ENCODE measurements at places on chromosomes 7 and 10.
A peak's percentile ranks its signal among the peaks of the same experiment; 100 is the strongest.

GRCh38 chr10:13978533-13979115 lies 352.1 kb downstream of the FRMD4A start:
- no peak for DNase-seq

DNA sequence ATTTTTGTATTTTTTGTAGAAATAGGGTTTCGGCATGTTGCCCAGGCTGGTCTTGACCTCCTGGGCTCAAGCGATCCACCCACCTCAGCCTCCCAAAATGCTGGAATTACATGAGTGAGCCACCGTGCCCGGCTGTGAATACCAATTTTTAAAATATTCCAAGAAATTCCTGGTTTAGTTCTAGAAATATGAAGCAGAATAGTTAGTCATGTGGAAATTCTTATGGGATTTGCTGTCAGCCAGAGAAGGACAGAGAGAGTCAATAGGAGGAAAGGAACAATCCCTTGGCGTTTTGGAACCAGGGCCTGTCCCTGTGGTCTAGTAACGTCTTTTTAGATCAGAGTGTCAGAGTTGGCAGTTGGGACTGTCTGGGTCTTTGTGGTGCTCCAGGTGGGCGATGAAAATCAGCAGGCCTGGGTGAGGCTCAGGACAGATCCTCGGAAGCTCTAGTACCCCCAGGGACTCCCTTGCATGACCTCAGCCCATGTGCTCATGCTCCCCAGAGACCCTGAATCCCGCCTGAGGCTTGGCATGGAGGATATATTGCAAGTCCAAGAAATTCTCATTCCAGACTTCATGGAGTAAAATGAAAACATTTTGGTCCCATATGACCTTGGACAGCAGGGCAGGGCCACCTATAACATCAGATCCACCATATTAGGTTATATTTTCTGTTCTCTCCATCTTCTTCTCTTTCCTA lies 7.8 kb downstream of the NODAL start:
- DNase-seq = no peak

GRCh38 chr10:100997360-100998182 lies 2.0 kb upstream of the LZTS2 start:
- DNase-seq = peak; percentile 49

DNA sequence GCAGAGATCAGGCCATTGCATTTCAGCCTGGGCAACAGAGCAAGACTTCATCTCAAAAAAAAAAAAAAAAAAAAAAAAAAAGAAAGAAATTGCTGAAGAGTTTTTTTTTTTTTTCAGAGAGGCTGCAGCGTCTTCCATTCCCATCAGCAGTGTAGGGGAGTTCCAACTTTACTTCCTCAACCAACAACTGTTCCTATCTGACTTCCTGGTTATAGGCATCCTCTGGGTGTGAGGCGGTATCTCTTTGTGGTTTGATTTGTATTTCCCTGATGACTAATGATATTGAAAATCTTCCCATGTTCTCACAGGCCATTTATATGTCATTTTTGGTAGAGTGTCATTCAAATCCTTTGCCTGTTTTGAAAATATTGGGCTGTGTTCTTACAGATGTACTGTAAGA lies 40.2 kb downstream of the PRTFDC1 start:
- no peak for DNase-seq

- no peak for DNase-seq
These were observed 12.0 kb downstream of the EEPD1 start for GRCh38 chr7:36165059-36165458.

GRCh38 chr7:45153233-45153632 lies 4.4 kb upstream of the RAMP3 start:
- no peak for DNase-seq

- DNase-seq = no peak
These were observed 71.0 kb upstream of the SH2B2 start for GRCh38 chr7:102215711-102216110.

- DNase-seq = no peak
These were observed 96.4 kb upstream of the CACNA2D1 start for GRCh38 chr7:82539969-82540368.

GRCh38 chr10:35379226-35380137 lies 43.2 kb downstream of the CCNY start:
- DNase-seq = no peak

GRCh38 chr10:49602380-49603023 lies 7.6 kb upstream of the SLC18A3 start:
- no peak for DNase-seq

DNA sequence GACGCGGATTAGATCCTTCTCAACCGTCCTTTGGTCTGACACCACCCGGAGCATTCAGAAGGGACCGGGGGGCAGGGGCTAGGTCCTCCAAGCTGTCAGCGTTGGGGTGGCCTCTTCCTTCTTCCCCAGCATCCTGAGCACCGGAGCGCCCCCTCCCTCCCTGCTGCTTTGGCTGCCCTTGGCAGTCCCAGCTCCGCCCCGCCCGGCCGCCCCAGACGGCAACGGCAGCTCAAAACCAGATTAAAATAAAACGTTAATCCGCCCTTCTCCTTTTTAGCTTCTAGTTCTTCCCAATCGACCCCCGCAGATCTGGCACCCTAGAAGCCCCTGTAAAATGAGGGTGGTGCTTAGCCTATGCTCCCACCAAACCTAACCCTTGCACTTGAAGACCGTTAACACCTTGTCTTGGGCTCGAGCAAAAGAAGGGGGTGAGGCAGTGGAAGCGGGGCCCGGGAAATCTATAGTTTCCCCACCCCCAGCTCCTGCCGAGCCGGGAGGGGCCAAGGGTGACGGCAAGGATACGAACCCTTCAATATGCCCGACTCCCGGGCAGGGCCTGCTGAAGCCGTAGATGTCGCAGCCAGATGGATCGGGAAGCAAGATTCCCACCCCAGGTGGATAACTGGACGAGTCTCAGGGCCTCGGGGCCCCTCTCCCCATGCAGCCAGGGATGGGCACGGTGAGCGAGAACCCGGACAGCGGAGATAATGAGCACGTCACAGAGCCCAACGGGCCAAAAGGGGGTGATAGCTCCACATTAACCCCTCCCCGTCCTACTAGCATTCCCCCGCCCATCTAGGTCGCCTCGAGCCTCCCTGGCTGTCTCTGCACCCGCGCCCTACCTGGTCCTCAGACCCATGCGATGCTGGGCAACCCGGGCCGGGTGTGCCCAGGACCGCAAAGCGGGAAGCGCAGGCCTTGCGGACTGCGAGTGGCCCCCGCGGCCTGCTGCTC lies 169.7 kb downstream of the NRF1 start:
- no peak for DNase-seq

- DNase-seq = no peak
These were observed 258.3 kb downstream of the GATA3 start for GRCh38 chr10:8312781-8313180.

GRCh38 chr7:110573862-110574528 lies 516.9 kb upstream of the LRRN3 start:
- no peak for DNase-seq

DNA sequence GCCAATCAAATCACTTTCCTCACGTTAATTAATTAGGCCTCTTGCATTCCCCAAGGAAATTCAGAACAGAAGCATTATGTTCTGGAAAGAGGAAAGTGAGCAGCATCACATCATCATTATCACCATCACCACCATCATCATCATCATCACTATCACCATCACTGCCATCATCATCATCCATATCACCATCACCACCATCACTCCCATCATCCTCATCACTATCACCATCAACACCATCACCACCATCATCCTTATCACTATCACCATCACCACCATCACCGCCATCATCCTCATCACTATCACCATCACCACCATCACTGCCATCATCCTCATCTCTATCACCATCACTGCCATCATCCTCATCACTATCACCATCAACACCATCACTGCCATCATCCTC lies 31.4 kb upstream of the PLXNA4 start:
- no peak for DNase-seq

DNA sequence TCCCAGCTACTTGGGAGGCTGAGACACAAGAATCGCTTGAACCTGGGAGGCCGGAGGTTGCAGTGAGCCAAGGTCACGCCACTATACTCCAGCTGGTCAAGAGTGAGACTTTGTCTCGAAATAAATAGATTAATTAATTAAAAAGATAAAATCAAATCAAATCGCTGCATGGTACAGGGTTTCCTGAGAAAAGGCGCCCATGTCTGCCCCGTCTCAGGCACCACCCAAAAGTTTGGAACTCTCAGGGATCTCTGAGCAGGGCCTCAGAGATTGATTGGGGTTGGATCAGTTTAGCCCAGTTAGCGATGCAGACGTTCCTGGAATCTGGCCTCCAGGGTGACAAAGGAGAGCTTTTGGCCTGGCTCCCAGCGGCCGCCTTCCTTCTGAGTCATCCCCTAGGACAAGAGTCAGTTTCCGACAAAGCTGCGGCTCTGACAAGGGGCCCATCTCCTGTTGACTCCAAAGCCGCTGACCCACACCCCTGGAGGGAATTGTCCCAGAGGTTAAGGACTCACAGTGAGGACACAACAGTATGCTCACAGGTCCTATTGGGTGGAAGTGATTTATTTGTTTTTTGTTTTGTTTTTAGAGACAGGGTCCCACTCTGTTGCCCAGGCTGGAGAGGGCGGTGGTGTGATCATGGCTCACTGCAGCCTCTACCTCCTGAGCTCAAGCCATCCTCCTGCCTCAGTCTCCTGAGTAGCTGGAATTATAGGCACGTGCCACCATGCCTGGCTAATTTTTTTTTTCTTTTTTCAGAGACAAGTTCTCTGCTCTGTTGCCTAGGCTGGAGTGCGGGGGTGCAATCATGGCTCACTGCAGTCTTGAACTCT lies 6.8 kb downstream of the ORAI2 start:
- no peak for DNase-seq

DNA sequence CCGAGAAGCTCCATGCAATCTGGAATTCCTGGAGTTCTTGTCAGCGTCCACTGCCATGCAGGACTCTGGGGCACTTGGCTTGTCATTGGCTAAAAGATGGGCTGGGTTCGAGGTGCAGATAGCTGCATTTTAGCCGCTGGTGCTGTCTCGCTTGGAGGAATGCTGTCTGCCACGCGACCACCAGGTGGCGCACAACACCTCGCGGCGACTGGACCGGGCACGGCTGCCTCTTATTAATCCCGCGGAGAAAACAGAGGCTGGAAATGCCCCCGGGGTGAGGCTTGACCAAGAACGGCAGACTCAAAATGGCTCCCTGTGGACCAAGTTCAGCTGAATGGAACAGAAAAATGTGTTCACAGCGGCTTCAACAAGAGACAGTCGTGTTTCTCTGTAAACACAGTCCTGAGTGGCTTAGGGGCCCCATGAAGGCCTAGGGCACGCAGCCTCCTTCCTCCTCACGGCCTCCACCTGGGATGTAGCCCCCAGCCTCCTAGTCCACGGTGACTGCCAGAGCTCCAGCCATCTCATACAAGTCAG lies 46.2 kb downstream of the AOC1 start:
- peak; percentile 64 for DNase-seq

GRCh38 chr7:2228921-2229320 lies 3.8 kb downstream of the MAD1L1 start:
- no peak for DNase-seq

DNA sequence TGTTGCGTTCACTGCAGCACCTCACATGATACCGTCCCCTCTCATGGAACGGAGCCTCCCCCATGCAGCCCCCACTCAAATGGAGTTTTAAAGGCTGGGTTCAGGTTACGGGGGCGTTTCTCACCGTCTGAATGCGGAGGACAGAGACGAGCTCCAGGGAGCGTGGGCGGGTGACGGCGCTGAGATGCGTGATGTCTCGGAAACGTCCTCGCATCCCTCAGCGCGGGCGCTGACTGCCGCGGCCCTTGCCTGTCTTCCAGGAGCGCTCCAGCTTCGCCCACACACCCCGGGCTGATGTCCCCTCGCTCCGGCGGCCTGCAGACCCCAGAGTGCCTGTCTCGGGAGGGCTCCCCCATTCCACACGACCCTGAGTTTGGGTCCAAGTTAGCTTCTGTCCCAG lies 16.6 kb upstream of the AP5Z1 start:
- no peak for DNase-seq

DNA sequence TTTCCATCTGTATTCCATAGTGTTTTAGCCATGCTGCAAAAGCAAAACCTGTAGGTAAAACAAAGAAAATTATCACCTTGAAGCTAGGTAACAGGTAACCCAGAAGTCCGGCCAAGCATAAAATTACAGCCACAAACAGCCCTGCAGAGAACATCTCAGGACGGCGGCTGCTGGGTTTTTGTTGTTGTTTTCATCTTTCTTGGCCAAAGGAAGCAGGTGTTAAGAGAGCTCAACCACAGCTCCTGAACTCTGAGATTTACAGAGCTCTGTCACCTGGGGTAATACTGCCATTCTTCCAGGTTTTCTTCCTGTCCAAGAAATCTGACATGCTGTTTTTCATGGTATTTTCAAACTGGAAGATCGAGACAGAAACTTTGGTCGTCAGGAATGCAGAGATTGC lies 847 bp upstream of the SCIN start:
- DNase-seq = no peak

GRCh38 chr10:13453896-13454295 lies 74.9 kb downstream of the BEND7 start:
- no peak for DNase-seq

GRCh38 chr7:42972699-42973500 lies 40.7 kb downstream of the MRPL32 start:
- no peak for DNase-seq

GRCh38 chr7:106177738-106178592 lies 65.9 kb upstream of the SYPL1 start:
- DNase-seq = no peak

- DNase-seq = no peak
These were observed 51.2 kb upstream of the TMEM229A start for GRCh38 chr7:124084024-124084423.

GRCh38 chr10:70673043-70673928 lies 980 bp downstream of the ADAMTS14 start:
- DNase-seq = no peak

GRCh38 chr10:68099736-68100135 lies 9.6 kb upstream of the MYPN start:
- no peak for DNase-seq

- no peak for DNase-seq
These were observed 6.1 kb upstream of the COA1 start for GRCh38 chr7:43735403-43735801.

- DNase-seq = no peak
These were observed 489.3 kb downstream of the NXPH1 start for GRCh38 chr7:8922726-8923125.

DNA sequence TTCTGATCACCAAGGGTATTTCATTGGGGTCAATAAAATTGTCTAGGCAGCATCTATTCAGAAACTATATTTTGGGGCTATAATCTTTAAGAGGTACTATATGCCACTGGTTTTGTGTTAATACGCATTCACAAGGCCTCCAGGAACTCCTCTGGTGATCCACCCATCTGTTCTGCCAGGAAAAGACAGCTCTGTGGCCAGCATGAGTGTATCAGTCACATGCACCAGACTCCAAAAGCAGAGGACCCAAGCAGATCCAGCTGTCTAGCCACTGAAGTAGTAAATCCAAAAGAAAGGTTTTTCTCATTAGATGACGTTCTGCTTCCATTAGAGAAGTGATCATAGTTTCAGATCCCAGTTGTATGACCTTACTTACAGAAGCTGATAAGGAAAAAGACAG lies 199.6 kb upstream of the CELF2 start:
- DNase-seq = no peak

DNA sequence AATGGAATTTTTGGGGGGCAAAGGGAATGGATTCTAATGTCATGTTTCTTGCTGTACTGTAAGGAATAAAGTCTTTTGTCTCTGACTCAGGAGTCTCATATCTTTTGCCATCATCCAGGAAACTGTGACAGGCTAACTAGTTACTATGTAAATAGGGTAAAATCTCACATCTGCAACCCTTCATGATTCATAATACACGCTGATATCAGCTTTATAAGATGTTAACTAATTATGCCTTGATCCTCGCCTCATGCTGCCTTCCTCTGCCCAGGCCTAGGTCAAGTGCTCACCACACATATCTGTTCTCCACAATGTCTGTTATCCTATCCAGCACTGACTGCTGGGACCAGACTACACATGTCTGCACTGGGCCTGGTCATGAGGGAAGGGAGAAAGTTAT lies 81.3 kb upstream of the CXCL12 start:
- no peak for DNase-seq
